ENCODE measurements at places on chromosomes 7 and 10. TPM values are rescaled to one million over a fixed set of nuclear protein-coding genes. Genes with fewer than 3 reads are reported as not detected.

GRCh38 chr7:111937163-111937562, 269.0 kb downstream of the DOCK4 start:
- DNase-seq, result no peak

DNA sequence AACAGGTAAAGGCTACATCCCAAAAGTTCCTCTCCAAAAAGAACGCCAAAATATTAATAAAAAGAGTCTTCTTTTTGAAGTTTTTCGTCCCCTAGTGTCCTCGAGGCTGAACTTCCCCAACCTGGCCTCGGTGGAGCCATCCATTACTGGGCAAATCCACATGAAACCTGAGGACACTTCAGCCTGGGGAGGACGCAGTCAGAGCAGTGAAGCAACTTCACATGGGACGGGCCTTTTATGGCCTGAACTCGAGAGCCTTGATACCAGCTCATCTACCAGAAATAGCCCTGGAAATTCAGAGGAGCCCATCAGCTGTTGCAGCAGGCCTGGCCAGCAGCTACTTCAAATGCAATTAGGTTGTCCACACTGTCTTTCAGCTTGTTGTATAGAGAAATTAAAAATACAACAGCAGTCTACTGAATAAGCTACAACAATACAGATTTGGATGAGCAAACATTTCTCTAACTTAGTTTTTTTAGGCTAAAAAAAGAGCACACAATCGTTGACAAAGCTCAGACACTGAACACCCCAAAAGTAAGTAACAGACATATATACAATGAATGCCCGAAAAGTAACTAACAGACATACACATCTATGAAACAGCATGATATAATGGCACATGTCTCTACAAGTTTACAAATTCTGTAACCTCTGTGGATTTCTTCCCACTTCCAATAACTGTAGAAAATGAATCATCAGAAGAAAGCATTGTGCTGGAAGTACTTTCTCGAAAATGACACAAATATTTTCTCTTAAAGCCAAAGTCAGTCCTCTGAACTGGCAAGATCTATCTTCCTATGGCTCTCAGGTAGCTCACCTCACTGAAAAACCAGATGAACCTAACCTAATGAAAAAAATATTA, at the start of gene SVIL:
SVIL (minus strand) TSS at position 208 of the 862 bp plus-strand sequence. CDS start 79,913 bp downstream, outside the sequence.
- peak; percentile 76 for DNase-seq

DNA sequence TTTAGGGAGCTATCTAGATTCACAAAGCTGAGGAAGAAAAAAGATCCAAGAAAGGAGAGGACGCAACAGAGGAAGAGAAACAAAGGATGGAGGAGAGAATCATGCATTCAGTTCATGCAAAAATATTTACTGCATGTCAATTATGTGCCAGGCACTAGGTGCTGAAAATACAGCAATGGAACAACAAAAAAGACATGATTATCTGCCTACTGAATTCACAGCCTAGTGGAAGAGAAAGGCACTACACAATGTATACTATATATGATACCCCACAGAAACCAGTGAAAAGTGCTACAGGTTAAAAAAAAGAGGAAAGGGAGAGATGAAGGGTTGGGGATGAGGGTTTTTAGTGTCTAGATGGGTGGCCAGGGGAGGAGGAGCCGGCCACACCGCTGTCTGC, 520.4 kb upstream of the CELF2 start:
- no peak for DNase-seq

Gene NUPR2
- 5.2 TPM for total RNA-seq

Data from breast epithelium (tissue), 4 donors.